Urinary bladder (tissue), 4 donors: ENCODE measurements at places on chromosomes 3 and 15.

DNA sequence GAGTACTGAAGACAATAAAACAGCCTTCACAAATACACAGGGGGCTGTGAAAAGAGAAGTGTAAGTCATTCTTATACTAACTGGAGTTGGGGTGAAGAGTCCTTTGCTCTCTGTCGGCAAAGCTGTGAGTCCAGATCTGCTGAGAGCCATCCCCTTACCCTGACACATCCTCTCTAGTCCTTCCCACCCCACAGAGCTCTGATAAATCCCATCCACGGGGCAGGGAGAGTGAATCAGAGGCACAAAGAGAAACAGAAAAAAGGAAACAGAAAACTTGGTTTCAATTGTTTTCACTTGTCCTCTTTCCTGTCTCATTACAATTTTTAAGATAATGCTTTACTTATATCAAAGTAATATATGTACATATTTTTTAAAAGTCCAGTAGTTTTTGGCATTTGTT is 18.2 kb upstream of the ZNF639 start:
- DNase-seq = no peak

DNA sequence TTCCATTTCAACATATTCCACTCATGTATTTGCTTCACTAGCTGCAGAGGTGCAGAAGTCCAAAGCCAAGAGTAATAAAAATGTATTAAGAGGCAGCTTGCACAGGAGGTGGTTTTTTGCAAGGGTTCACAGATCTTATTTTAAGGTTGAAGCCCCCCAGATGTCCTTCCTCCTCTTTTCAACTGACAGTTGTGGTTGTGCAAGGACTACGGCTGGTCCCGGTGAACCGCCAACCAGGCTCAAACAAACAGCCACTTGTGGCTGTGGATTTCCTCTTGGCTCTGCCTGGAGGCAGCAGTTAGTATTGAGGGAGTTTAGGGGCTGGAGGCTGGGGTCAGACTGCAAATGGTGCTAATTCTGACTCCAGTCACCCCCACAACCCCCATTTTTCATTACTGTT is 240.7 kb upstream of the TBC1D5 start:
- no peak for DNase-seq

DNA sequence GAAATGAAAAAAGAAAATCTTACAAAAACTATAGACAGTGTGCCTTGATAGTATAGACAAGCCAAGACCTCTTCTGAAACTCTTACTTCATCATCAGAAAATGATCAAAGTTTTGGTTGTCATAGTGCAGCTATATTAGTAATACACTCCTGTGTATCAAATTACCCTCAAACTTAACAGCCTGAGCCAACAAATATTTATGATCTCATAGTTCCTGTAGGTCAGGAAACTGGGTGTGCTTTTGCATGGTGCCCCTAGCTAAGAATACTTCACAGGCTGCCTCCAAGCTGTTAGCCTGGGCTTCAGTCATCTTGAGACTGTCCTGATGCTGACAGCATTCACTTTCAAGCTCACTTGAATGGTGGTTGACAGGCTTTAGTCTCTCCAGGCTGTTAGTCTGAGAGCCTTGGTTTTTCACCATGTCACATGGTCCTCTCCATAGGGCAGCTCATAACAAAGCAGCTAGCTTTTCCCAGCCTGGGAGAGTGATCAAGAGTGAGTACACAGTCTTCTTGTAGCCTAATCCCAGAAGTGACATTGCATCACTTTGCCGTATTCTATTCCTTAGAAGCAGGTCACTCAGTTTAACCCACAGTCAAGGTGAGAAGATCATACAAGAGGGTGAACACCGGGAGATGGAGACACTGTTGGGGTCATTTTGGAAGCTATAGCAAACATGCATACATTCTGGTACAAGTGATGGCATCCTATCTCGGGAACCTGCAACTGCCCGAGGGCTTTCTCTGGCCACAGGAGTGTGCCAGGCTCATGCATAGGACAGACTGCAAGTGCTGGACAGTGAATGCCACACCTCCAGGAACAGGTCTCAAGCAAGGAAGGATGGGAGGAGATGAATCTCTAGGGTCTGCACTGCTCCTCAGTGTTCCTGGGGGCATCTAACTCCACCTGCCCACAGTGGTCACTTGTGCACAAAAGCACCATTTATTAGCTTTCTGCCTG is 173.4 kb upstream of the CADPS start:
- DNase-seq = no peak

GRCh38 chr3:84772841-84773240 is 185.9 kb upstream of the CADM2 start:
- no peak for DNase-seq

- DNase-seq = no peak
These were observed 176.1 kb upstream of the ZPLD1 start for GRCh38 chr3:102258666-102259227.

- no peak for DNase-seq
These were observed 1.4 kb upstream of the DIS3L start for GRCh38 chr15:66291816-66292570.

GRCh38 chr3:130354430-130354829 is 9.0 kb downstream of the COL6A5 start:
- no peak for DNase-seq

GRCh38 chr15:78597583-78597982 is 23.2 kb downstream of the CHRNA3 start:
- DNase-seq = no peak

DNA sequence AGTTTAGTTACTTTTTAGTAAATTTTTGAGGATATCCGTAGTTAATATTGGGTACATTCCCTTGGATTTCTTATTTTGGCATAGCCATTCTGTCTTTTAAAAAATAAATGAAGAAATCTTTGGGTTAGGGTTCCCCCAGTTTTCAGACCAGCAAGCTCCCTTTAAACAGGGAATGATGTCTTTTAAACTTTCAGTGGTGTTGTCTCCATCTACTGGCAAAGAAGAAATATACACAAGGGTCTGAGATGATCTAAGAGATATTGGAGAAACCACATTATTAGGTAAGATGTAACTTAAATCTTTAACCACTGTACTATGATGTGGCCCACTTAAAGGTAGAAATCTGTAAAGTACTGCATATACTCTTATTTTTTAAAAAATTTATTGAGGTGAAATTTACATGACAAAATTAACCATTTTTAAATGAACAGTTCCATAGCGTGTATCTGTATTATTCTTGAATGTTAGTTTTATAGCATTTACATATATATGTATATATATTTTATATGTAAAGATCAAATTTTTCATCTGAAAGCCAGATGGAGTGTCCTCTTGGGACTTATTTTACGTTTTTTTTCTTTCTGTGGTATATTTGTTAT is 35.1 kb upstream of the EIF3J start:
- DNase-seq = no peak

- DNase-seq = no peak
These were observed 441.3 kb upstream of the THBS1 start for GRCh38 chr15:39139431-39140059.

GRCh38 chr15:97959724-97960363 is 659 bp upstream of the ARRDC4 start:
- DNase-seq = no peak

DNA sequence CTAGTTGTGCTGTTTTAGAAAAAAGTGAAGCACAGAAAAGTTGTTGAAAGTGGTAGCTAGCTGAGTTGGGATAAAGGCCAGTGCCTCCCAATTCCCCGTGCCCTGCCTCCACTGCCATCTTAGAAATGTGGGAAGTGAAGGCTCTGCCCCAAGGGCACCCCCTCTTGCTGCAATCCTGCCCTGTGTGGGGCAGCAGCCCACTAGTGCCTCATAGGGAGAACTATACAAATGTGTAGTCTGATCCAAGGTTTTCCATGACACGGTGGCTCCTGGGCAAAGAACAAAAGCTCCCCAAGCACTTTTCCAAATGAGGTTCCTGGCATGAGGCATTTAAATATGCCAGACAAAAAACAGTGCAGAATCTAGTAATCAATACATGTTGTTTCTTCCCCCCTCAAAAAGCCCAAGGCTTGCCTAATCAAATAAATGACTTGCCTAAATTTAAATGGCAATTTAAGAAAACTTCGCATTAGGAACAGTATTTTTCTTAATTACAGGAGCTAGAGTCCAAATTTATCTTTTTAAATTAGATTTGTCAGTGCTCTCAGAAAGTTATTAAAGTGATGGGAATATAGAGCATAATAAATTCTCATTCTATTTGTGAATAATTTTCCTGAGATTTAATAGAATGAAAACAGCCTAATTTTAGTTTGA is 83.8 kb downstream of the GHSR start:
- no peak for DNase-seq

GRCh38 chr3:169945313-169945712 is 21.3 kb upstream of the SEC62 start:
- DNase-seq = no peak

- DNase-seq = no peak
These were observed 28.1 kb downstream of the KCNAB1 start for GRCh38 chr3:156148345-156148945.

GRCh38 chr15:69994429-69995205 is 103.1 kb downstream of the TLE3 start:
- no peak for DNase-seq

DNA sequence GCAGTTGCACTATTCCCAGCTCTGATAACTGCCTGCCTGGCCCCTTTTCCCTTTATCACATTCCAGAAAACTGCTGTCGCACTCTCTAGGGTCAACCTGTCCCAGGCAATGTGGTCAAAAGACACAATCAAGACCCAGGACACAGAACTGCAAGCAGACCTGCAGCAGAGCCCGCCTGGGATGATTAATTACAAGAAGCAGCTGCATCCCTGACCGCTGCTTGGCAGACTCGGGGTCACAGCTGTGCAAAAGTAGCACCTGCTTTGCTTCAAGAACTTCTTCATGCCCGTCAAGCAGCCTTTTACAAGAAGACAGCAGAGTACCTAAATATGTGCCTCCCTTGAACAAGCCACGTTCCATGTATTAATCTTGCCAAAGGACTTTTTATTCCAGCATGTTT is 120.0 kb upstream of the ST8SIA2 start:
- no peak for DNase-seq

DNA sequence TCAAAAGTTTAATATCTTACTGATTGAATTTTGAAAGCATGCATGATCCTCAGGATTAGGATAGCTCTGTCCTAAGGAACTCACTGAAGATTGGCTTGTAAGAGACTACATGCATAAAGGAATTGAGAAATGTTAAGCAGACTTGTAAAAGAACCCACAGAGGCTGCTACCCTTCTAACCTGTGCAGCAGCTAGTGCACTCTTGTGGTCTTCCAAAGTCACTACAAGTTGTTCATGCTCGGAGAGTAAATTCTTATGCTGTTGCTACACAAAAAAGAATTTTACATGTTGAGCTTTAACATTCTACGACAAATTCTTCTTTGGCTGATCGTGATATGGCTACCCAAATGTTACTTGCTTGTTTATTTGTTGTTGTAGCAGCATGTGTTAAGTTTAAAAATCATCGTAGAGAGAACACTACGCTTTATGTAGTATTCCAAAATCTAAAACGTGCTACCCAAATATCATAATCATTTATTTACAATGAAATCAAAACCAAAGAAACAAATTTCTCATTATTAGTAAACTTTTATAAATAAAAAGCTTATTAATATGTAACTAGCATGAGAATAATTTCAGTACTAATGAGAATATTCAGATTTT is 55.0 kb downstream of the GOLIM4 start:
- no peak for DNase-seq

DNA sequence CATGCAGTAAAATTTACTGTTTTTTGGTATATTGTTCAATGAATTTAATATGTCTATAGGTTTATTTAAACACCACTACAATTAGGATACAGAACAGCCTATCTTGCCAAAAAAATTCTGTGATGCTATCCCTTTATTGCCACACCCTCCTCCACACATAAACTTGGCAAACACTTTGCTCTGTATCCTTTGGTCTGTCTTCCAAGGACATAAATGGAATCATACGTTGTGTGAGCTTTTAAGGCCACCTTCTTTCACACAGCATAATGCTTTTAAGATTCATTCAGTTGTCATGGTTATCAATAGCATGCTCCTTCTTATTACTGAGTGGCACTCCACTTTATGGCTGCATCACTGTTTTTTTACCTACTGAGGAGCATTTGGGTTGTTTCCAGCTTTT is 71.5 kb downstream of the CERS3 start:
- no peak for DNase-seq

- DNase-seq = no peak
These were observed 406.5 kb upstream of the ARHGEF26 start for GRCh38 chr3:153714588-153715290.

DNA sequence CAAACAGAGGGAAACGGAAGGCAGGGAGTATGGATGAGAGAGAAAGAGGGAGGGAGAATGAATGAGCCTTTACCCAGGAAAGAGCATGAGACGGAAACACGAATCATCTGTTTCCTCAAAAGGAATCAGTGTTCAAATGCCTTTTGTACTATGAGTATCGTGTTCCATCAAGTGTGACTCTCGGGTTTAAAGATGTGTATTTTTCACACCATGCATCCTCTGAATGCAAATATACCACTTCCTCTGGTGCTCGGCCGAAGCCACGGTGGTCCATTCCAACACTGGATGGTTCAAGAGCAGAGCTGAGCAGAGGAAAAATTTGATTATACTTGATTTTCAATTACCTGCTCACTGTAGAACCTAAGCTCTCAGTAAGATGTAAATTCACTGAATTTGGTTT is 505.1 kb downstream of the MECOM start:
- no peak for DNase-seq

- DNase-seq = no peak
These were observed 166.9 kb upstream of the IL12A start for GRCh38 chr3:159821736-159822135.

GRCh38 chr3:98322686-98323085 is 31.0 kb upstream of the OR5K4 start:
- no peak for DNase-seq

- no peak for DNase-seq
These were observed 6.0 kb downstream of the GHRL start for GRCh38 chr3:10286596-10287295.

DNA sequence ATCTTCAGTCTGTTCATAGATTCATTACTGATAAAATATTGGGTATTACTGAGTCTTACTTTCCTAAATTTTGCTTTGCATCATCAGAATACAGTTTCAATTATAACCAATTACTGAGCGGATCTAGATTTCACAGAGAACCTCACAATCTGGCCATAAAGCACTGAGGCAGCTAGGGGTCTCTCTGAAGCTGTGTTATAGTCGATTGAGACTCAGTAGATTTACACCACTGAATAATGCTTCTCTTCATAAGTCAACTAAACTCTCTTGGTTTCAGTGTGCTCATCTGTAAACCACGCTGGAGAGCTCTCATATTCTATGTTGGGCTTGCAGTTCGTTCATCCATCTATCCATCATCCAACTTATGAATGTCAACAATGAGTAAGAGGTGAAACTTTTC is 180.6 kb downstream of the GREM1 start:
- no peak for DNase-seq

- no peak for DNase-seq
These were observed 5.0 kb upstream of the PTPN9 start for GRCh38 chr15:75584121-75584520.

DNA sequence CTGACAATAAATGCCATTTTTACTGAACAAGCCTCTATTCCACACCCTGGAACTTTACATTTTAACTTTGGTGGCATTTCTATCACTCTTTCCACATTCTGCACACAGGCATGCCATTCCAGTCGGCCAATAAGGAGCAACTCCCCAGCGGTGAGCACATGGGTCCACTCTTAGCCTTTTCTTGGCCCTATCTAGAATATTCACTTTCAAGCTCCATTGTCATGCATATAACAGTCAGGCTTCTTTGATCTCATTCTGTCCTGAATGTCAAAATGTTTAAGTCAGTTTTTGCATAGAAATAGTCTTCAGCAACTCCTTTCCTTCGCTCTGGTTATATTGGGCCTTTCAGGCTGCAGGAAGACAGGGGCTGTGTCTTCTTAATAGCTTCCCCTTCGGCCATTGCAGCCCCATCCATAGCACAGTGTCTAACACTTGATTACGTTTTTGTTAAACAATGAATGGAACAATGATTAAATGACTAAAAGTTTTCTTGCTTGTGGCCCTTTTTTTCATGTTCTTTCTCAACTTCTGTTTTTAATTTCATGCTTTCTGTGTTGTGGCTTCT is 427.3 kb downstream of the MFSD1 start:
- DNase-seq = no peak
